ENCODE measurements at places on chromosomes 7 and 10.

GRCh38 chr7:81845744-81846241 lies 75.9 kb upstream of the HGF start:
- DNase-seq = peak; percentile 9

GRCh38 chr10:80148166-80148805 lies 15.8 kb downstream of the PLAC9 start:
- DNase-seq = no peak

- DNase-seq = no peak
Observed at GRCh38 chr7:121334875-121335648, 6.3 kb downstream of the WNT16 start.

DNA sequence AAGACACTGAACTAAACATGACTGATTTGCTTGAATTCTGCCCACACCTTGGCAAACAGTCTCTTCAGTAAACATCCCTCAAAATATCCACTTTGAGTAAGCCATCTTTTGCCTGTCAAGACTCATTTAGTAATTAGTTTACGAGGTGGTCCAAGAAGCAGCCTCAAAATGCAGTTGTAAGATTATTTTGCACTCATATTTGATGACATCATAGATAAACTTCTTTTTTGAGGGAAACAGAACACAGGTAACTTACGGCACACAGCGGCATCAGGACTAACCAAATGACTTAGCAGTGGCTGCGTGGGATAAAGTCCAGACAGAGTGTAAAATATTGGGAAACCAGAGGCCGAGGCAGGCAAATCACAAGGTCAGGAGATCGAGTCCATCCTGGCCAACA lies 41.8 kb upstream of the STEAP1B start:
- DNase-seq = no peak

- peak; percentile 57 for DNase-seq
Observed at GRCh38 chr7:104552102-104552501, 223.7 kb downstream of the LHFPL3 start.

All from lung microvascular endothelial cell (primary cell).